ENCODE measurements at places on chromosomes 2 and 18. TPM values are rescaled to one million over a fixed set of nuclear protein-coding genes. Genes with fewer than 3 reads are reported as not detected.

Gene UGT1A6
- 0.39 TPM for total RNA-seq

DNA sequence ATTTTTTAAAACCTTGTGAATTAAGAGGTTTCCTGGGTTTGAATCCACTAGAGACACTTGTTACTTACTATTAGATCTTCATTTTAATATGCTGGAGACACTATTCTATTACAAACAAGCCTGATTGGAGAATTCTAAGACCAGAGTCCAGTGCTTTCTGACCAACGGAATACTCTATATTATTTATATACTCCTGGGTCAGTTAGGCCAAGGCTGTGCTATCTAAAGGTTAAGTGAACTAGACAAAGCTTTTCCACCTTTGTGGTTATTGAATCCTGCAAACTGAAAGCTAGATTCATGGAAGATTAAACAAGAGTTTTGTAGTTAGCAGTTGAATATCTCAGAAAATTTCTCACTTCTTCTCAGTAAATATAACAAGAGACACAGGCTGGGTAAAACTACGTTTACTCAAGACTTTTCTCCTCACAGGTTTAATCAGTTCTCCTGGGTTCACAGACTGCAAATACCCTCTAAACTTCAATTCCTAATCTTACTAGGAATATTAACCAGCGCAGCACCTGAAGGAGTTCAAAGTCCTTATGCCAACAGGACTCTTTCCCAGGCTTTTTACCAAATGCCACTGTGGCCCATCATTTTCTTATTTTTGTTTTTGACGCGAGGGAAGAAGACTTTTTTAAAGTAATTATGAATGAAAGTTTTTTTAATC is 66.4 kb downstream of the COL4A4 start:
- H3K4me1 ChIP-seq, result no peaks in the 10 kb centered on the region
- H3K27ac ChIP-seq, result no peak overlapping the region
- DNase-seq, result no peak

Gene IL36A
- not detected for total RNA-seq

DNA sequence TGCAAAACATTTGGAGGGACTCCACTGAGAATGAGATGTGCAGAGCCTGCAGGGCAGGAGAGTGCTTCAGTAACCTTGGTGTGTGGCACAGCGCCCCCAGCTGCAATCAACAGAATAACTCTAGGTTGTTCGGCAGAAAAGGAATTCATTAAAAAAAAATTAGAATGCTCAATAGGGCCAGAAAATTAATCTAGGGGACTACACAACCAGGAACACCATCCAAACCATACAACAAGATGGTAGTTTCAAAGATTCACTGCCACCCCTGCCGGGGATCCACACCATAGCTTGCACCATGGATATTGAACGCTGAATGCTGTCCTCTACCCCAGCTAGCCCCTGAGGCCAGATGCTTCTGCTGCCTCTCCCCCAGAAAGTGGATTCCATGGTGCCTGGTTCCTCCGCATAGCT is 50.1 kb downstream of the THUMPD2 start:
- no peak overlapping the region for H3K4me3 ChIP-seq
- no peak for DNase-seq
- H3K27ac ChIP-seq, result no peak overlapping the region
- H3K27me3 ChIP-seq, result no peaks in the 10 kb centered on the region
- H3K36me3 ChIP-seq, result no peaks in the 10 kb centered on the region

Gene DNAJC5G
- total RNA-seq, result not detected

GRCh38 chr2:23380562-23381065 is 4.4 kb upstream of the KLHL29 start:
- peaks cover 3% of the 10 kb centered on the region for H3K27me3 ChIP-seq
- DNase-seq, result no peak
- H3K4me1 ChIP-seq, result peaks cover 17% of the 10 kb centered on the region
- H3K27ac ChIP-seq, result peak overlapping the region; percentile 20
- no peaks in the 10 kb centered on the region for H3K36me3 ChIP-seq

DNA sequence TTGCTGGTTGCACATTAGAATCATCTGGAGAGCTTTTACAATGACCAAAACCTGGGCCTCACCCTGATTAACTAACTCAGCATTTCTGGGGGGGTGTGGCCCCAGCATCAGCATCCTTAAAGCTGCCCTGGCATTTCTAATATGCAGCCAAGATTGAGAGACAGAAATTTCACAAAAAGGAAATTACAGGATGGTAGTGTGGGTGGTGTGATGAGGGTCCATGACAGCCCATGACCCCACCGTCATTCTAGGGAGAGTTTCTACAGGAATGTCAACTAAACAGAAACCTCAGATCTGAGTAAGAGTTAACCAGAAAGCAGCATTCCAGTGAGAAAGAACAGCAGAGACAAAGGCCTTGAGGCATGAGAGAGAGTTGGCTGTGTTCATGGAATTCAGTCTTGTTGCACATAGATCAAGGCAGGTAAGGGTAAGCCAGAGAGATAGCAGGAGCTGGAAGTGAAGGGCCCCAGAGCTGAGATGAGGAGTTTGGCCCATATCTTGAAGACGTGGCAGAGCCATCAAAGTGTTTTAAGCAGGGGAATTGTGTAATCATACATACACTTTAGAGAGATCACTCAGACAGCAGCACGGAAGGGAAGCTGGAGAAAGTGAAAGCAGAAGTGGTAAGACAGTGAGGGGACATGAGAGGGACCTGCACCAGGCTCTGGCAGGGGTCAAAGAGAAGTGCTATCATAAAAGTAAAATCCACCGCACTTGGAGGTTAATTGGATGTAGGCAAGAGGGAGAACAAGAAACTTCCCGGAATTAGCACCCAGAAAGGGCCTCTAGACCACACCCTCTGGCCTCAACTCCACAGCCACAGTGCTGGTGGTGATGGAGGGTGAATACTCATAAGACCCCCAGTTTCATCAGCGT is 7.8 kb upstream of the TRABD2A start:
- peak overlapping the region; percentile 6 for H3K27ac ChIP-seq
- DNase-seq, result peak; percentile 33
- H3K27me3 ChIP-seq, result no peaks in the 10 kb centered on the region
- peaks cover 11% of the 10 kb centered on the region for H3K4me1 ChIP-seq
- no peaks in the 10 kb centered on the region for H3K36me3 ChIP-seq

Gene ALPP
- total RNA-seq, result not detected

GRCh38 chr2:19611491-19612332 is 253.3 kb upstream of the OSR1 start:
- H3K27me3 ChIP-seq, result no peaks in the 10 kb centered on the region
- no peaks in the 10 kb centered on the region for H3K4me1 ChIP-seq
- no peaks in the 10 kb centered on the region for H3K36me3 ChIP-seq
- no peak overlapping the region for H3K27ac ChIP-seq
- DNase-seq, result no peak
- no peak overlapping the region for H3K4me3 ChIP-seq

Data from tibial nerve (tissue), 4 donors.